ENCODE measurements at places on chromosomes 2 and 18.

DNA sequence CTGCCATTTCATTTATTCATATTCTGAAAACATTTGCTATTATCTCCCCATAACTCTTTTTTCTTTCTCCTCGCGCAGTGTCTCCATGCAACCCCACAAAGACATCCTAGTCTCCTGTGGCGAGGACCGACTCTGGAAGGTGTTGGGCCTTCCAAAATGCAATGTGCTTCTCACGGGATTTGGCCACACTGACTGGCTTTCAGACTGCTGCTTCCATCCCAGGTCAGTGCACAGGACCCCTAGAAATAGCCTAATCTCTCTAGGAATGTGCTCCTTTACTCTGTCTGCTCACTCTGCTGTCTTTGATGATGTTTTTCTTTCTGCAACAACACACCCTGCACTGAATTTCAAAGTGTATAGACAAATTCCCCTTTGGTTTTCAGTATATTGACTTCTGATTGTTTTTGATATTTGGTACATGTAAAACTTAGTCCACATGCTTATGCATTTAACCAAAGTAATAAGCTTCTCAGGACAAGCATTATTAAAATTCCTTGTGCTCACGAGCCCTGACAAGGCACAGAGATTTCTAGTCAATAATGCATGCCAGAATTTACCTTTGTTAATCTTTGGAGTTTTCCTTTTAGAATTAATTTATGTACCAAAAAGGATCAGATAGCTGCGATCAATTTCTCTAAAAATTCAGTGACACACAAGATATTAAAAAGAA is 548.3 kb upstream of the VWC2L start:
- DNase-seq: no peak

- peak; percentile 23 for DNase-seq
Measured at GRCh38 chr18:77550625-77551024, 301.0 kb downstream of the GALR1 start.

- no peak for DNase-seq
Measured at GRCh38 chr2:199131876-199132275, 325.9 kb downstream of the SATB2 start.

DNA sequence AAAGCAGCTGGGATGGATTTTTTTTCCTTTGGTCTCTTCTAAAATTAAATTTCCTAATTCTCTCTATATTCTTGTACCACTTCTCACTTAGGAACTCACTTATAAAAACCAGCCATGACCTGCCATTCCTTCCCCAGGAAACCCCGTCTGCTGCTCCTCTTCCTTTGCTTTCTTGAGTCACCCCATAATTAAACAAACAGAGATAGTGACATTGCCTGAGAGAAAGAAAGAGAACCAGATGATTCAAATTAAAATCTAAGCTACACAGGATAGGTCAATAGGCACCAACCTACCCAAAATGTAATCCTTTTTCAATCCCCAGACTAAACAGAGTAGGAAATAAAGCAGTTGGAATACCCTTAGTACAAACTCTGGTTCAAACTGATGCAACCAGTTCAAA is 9.7 kb downstream of the STK39 start:
- no peak for DNase-seq

GRCh38 chr2:29423061-29423666 is 307.9 kb downstream of the CLIP4 start:
- no peak for DNase-seq

GRCh38 chr2:239098288-239098970 is 250.5 kb downstream of the TWIST2 start:
- DNase-seq: no peak

DNA sequence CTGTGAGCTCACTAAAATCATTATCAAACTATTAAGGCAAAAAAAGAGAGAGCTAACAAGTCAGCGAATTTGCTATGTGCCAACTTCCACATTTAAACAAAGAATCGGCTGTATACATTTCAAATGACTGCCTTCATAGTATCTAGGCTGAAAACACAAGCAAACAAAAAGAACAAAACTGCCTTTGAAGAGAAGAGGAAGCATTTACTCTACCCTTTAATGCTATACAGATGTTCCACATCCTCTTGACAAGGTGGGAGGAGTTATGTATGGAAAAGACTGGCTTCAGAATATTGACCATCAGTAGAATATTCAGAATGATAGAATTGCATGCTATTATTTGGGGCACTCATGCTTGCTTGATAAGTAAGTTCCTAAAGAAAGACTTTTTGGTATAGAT is 741.7 kb downstream of the PLCL1 start:
- DNase-seq: peak; percentile 5

- DNase-seq: peak; percentile 28
Measured at GRCh38 chr2:230717600-230717999, 5.0 kb downstream of the CAB39 start.

DNA sequence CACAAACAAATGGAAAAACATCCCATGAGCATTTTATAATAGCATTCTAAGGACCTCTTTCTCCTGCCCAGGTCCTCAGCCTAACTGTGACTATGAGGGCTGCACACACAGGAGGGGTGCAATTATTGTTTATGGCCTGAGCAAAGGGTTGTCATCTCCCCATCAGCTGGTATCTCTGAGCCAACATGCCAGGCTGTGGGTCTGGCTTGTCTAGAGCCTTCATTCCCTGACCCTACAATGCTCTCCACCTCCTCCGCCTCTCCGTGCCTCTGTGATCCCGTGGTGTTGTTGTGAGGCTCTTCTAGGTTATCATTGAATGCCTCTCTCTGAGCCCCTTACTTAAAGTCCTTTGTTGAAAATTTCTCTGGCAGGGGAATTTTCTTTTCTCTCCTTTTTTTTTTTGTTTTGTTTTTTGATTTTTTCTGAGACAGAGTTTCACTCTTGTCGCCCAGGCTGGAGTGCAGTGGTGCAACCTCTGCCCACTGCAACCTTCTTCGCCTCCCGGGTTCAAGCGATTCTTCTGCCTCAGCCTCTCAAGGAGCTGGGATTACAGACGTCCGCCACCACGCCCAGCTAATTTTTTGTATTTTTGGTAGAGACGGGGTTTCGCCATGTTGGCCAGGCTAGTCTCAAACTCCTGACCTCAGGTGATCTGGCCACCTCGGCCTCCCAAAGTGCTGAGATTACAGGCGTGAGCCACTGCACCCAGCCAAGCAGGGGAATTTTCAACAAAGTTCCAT is 126.4 kb downstream of the SMAD7 start:
- no peak for DNase-seq

GRCh38 chr2:62362561-62362960 is 143.4 kb downstream of the TMEM17 start:
- no peak for DNase-seq

- peak; percentile 49 for DNase-seq
Measured at GRCh38 chr18:36392164-36392978, 94.9 kb downstream of the FHOD3 start.

DNA sequence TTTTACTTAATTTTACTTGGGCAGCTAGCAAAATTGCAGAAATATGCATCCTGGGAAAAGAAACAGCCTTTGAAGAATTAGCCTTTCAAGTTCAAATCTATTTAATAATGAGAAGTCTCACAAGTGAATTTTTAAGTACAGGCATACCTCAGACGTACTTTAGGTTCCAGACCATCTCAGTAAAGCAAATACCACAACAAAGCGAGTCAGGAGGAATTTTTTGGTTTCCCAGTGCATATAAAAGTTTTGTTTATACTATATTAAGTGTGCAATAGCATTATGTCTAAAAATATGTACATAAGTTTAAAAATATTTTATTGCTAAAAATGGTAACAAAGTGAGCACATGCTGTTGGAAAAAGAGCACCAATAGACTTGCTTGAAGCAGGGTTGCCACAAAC is 50.8 kb upstream of the TWSG1 start:
- DNase-seq: no peak

DNA sequence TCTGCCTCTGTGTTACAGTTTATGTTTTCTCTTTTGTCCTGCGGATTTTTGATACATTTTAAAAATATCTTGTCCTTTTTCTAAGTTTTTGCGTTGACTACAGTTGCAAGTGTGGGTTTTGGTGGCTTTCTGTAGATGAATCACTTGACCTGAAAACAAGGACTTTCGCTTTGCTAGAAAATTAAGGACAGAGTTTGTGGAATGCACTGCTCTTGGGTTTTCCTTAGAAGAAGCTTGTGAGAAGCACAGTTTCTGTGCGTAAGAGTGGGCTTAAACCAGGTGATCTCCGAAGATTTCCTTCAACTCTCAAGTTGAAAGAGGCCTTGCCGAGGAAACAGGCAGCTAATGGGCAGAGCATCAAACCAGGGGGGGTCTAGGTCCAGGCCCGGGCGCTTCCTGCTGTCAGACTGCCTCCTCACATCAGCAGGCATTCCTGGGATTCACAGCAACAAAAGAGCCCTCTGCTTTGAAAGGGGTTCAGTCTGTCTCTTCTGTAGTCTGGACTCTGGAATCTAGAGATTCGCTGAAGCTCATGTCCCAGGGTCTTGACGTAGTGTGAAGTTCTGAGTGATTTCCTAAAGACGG is 17.3 kb downstream of the NCK2 start:
- no peak for DNase-seq

DNA sequence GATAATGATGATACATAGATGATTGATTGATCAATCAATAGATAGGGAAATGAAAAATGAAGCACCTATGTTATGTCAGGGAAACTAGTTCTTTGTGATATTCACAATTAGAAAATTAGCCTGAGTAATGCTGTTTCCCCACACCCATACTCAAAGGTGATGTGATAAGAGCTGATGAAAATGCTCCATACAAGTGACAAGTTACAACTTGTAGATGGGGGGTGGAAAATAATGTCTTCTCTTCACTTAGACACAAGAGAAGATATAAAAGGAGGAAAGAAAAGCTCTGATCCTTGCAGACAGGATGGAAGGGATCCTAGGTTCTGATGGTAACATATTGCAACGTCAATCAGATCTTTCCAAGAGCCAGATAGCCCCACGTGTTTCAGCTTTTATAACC is 365.9 kb downstream of the AKAIN1 start:
- DNase-seq: no peak

GRCh38 chr2:141711627-141712026 is 419.2 kb downstream of the LRP1B start:
- DNase-seq: no peak

DNA sequence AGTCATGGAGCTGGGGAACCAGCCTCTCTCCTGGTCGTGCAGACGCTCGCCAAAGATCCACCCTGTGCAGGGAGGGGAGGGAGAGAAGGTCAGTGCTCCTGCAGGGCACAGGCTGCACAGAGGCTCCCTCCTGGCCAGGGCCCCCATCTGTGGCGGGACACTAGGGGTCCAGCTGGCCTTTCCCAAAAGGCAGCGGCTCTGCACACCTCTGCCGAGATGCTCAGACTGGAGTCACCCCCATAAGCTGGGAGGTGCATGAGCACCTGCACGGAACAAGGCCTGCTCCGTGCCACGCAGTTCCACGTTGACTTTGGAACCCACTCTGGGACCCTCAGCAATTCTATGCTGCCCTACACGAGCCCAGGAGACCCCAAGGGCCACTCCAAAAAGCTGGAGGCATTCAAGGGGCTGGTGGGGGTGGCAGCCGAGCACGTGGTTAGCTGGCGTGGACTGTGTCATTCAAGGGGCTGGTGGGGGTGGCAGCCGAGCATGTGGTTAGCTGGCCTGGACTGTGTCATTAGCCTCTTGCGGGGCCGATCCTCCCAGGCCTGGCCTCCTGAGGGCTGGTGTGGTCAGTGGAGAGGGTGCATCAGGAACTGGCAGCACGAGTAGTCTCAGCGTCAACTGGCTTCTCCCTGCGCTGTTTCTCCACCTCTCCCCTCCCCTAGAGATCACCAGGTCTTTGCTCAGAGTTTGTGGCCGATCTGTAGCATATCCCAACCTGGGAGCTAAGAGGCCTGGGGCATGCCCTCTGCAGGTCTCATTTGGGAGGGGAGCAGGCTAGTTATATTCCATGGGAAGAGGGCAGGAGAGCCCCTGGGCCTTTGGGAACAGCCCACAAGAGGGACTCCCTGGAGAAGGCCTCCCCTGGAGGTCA is 9.8 kb downstream of the SNORC start:
- no peak for DNase-seq

- DNase-seq: no peak
Measured at GRCh38 chr2:66252109-66252508, 182.8 kb upstream of the MEIS1 start.

DNA sequence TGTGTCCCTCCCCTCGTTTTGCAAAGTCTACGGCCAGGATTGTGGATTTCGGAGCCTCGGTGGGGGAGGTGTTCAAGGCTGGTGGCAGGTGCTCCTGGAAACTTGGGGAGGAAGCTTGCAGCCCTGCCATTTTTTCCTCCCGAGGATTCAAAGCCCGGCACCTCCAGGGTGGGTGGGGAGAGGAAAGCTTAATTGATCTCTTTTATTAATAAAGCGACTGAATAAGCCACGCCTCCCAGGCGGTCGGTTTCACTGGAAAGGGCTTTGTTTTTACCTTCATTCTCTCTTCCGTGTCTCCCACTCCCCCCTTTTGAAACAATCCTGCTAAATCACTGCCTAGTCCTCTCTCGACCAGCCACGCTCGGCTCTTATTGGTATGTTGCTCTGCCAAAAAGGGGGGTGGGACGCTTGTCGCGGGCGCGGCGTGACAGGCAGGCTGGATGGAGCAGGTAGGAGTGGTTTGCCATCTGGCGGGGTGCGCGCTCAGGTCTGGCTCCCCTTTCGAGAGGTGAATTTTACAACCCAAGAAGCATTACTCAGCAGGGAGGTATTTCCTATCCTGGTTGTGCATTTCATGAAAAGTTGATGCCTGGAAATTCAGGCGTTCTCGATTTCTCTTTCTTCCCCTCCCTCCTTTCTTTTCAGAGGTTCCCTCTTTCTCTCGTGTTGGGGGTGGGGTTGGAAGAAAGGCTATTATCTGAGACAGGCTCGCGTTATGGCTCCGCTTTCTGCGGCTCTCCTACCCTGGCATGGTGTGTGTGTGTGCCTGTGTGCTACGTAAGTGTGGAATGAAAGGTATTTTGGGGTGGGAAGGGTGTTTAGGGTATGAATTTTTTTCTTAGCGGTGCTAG is 1.4 kb downstream of the NEDD4L start:
- peak; percentile 75 for DNase-seq

- no peak for DNase-seq
Measured at GRCh38 chr18:43664487-43665008, 387.3 kb upstream of the SYT4 start.

GRCh38 chr18:23761941-23762340 is 72.7 kb downstream of the LAMA3 start:
- no peak for DNase-seq

- DNase-seq: peak; percentile 87
Measured at GRCh38 chr2:219308142-219309101, 779 bp downstream of the PTPRN start.

- peak; percentile 16 for DNase-seq
Measured at GRCh38 chr2:60652832-60653340, 99.4 kb upstream of the BCL11A start.

All from tongue (tissue), 3 donors.